ENCODE measurements at places on chromosomes 12 and 14.
A peak's percentile ranks its signal among the peaks of the same experiment; 100 is the strongest.

DNA sequence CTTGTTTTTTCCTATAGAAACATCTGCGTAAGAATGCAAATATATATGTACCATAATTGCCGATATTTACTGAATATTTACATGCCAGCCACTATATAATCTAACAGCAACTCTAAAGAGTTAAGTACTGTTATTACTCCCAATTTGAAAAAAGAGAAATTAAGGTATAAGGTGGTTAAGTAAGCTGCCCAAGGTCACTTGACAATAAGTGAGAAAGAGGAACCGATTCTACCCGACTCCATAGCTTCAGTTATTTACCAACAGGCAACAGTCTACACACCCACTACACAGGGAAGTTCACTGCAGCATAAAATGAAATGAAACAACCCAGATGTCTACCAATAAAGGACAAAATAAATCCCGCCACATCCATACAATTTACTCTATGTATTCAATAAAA lies 1.1 kb downstream of the MIS18BP1 start:
- no peak for DNase-seq

GRCh38 chr12:40310211-40310610 lies 85.4 kb downstream of the LRRK2 start:
- DNase-seq: no peak

DNA sequence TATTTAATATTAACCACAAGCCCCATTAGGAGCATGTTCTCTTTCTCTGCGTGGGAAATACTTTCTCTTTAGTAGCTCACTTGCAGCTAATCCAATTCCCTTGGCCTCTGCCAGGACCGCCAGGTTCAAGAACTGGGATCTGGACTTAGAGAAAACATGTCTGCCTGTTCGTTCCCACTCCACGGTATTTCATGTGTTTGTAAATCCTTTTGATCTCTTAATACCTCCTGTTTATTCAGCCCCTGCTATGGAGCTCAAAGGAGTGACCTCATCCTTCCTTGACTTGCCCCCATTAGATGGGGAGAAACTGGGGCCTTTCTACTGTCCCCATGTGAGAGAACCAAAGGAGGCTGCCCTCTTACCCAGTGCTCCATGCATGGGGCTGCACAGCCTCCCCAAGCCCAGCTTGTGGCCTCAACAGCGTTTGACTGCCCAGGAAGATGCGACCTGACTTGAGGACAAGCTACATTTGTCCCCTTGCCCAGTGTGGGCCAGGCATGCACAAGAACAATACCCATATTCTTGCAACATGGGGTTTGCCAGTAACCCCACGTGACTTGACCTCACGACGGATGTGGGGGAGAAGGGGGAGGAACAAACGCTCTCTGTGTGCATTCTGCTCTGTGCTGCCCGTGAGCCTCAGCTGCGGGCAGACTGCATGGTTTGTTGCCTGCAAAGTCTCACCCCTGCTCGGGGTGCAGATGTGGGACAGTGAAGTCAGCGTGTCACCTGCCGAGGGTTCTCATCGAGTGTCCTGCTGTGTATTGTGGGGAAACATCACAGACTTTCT lies 30.3 kb downstream of the CD9 start:
- peak; percentile 64 for DNase-seq

- DNase-seq: no peak
These were observed at the start of gene RDH16 for GRCh38 chr12:56957229-56958052. Gene RDH16, minus strand, starts transcription at chr12:56957608. Its CDS starts 146 bp downstream, at chr12:56957462.

GRCh38 chr12:94862421-94862820 lies 141.1 kb downstream of the NDUFA12 start:
- DNase-seq: no peak

GRCh38 chr14:98984719-98985041 lies 287.3 kb downstream of the BCL11B start:
- DNase-seq: no peak
